NCI-H1048 (cell line): ENCODE measurements at places on chromosomes 7 and 10.

- DNase-seq: no peak
Observed at GRCh38 chr10:62745581-62745980, 58.9 kb upstream of the ADO start.

DNA sequence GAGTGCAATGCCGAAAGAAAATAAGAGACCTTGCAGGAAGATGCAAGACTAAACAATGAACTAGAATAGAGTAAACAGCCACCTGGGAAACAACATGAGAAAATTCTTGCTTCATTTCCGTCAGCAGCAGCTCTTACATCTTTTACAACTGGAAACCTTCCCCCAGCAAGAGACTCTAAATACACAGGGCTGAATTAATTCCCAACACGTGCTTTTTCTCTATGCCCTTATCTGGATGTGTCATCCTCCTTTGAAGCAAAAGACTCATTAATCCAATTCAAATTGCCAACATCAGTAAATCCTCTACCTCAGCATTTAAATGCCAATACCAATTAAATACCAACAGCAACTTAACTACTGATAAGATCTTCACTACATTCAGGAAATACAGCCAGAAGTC, 99.0 kb upstream of the PDE1C start:
- no peak for DNase-seq

DNA sequence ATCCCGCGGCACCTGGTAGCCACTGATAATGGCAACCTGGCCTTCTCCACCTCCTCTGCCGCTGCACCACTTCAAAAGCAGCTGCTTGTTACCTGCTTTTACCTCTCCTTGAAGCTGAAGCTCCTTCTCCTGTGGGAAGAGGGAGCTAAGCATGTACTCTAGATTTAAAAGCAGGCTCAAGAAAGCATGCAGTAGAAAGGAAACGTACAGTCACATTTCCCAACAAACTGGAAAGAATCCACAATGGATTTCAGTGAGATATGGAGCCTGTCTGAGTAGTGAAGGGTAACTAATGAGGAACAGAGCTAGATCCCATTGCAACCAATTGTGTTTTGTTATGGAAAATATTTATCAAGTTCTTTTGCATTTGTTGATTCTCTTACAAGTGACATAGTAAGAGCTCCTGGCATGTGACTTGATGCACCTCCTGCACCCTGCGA, 457.4 kb upstream of the GALNT17 start:
- DNase-seq: no peak

GRCh38 chr10:51427758-51428157, 271.6 kb downstream of the CSTF2T start:
- DNase-seq: no peak

- no peak for DNase-seq
Observed at GRCh38 chr7:141001122-141001521, 13.6 kb downstream of the MRPS33 start.

DNA sequence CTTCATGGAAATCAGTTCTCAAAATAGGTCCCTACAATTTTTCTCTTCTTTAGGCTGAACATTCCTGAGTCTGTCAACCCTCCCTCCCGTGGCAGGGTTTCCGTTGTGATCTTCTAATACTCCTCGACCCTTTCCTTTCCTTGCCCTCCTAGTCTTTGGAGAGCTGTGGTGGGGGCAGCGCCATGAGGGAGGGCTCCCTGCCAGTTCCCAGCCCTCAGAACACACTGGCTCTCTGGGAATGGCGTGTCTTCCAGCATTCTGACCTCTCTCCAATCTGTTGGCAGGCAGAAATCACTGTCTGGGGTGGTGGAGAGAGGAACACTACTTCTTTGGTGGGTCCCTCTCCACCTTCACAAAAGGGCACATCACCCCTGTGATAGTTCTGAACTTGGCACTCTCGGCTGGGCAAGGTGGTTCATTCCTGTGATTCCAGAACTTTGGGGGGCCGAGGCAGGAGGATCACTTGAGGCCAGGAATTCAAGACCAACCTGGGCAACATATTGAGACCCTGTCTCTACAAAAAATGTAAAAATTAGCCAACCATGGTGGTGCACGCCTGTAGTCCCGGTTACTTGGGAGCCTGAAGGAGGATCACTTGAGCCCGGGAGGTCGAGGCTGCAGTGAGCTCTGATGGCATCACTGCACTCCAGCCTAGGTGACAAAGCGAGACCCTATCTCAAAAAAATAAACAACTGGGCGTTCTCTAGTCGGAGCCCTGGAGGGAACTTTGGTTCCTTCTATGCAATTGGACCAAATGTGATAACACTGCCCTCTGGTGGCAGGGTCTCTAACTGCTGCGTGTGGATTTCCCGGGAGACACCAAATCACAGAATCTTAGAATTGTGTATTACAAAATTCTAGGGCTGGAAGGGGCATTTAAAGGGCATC, 13.1 kb upstream of the ARPC1A start:
- DNase-seq: peak; percentile 34

DNA sequence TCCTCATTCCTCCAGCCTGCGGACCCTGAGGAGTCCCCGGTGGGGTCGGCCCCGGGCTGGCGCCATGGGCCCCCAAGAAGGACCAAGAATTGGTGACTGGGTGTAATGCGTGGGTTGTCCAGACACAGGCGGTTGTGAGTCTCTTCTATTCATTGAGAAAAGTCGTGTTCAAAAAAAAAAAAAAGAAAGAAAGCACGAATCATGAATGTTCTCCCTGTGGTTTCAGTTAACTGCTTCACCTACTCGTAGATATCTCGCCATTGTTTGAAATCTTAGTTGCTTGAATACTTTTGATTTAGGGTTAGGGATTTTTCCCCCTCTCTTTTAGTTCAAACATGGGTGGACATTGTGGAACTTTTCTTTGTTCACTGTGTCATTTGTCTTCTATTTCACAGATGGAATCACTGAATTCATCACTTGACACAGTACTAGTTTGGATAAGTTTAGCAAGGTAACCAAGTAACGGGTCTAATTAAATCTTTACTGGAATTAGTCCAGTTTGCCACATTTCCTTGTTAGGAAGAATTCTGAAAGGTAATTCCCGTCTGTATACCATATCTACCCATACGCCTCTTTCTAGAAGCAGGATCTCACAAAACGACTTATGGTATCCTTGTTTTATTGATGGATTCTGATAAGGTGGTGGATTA, 775 bp downstream of the STARD3NL start:
- DNase-seq: no peak

GRCh38 chr10:63155388-63156020, 22.4 kb downstream of the NRBF2 start:
- no peak for DNase-seq

- no peak for DNase-seq
Observed at GRCh38 chr7:108363659-108364058, 92.6 kb downstream of the NRCAM start.

DNA sequence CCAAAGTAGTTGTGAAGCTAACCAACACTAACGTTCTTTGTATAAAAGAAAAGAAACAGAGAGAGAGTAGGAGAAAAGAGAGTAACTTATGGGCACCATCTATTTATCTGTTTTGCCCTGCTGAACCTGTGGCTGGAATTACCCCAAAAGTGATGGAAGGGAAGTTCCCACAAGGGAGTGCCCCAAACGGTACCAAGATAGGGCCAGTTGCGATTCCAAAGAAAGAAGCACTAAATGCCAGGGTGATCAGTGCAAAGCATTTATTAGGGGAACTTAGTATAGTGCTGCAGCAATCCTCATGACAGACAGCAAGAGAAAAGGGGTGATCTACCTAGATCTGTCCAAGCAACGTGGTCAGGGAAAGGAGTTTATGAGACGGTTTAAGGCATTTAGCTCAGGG, 190.2 kb downstream of the SORCS3 start:
- no peak for DNase-seq

DNA sequence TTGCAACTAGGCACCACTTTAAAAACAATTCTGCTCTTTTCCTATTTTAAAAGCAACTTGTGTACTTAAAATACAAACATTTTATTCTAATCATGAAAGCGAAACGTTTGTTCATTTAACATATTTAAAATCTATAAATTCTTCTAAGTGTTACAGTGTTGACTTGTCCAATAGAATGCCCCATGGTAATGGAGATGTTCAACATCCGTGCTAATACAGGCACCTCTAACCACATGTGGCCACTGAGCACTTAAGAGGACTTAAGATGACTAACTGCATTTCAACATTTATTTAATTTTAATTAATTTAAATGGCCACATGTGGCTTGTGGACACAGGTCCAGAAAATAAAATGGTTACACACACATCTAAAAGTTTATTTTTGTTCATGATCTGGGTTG, 115.1 kb downstream of the TPK1 start:
- no peak for DNase-seq
